ENCODE measurements at places on chromosomes 11 and 22.
A peak's percentile ranks its signal among the peaks of the same experiment; 100 is the strongest.

DNA sequence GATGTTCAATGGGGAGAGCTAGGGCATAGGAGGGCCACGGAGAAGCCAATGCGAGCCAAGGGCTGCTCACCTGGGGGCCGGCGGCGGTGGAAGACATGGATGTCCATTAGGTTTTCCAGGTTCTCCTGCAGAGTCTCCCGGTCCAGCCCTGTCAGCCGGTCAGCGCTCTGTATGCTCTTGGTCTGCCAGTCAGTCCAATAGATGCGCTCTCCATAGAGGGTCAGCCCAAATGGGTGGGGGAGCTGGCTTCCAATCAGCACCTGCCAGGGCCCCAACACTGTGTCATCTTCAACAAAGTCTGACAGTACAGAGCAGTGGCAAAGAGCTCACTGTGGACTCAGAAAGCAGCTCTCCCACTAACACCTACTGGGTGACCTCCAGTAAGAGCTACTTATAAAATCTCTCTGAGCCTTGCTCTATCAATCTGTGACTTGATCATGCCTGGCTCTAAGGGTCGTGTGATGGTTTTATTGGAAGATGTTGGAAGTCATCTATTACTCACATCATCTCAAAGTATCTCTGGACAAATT is 33.0 kb upstream of the CKAP5 start:
- peaks cover 88% of the 10 kb centered on the region for H3K36me3 ChIP-seq
- no peaks in the 10 kb centered on the region for H3K27me3 ChIP-seq

DNA sequence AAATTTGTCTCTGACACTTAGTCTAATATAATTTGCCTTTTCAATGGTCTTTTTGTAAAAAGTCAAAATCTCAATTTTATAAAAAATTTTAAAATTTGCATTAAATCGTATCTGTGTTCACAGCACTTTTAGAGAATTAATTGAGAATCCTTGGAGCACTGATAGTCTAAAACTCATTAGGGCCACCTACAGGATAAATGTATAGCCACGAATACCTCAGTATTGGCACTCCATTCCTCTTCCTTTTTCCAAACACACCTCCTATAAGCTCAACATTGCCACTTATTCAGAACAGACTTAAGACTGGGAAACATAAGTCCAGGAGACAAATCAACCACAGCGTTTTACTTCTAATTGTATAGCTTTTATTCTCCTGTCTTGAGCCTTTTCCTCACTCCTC is 776.0 kb upstream of the ARHGAP42 start:
- H3K36me3 ChIP-seq: no peaks in the 10 kb centered on the region
- no peak overlapping the region for H3K27ac ChIP-seq
- no peaks in the 10 kb centered on the region for H3K4me1 ChIP-seq
- no peaks in the 10 kb centered on the region for H3K27me3 ChIP-seq
- H3K4me3 ChIP-seq: no peak overlapping the region
- DNase-seq: no peak

DNA sequence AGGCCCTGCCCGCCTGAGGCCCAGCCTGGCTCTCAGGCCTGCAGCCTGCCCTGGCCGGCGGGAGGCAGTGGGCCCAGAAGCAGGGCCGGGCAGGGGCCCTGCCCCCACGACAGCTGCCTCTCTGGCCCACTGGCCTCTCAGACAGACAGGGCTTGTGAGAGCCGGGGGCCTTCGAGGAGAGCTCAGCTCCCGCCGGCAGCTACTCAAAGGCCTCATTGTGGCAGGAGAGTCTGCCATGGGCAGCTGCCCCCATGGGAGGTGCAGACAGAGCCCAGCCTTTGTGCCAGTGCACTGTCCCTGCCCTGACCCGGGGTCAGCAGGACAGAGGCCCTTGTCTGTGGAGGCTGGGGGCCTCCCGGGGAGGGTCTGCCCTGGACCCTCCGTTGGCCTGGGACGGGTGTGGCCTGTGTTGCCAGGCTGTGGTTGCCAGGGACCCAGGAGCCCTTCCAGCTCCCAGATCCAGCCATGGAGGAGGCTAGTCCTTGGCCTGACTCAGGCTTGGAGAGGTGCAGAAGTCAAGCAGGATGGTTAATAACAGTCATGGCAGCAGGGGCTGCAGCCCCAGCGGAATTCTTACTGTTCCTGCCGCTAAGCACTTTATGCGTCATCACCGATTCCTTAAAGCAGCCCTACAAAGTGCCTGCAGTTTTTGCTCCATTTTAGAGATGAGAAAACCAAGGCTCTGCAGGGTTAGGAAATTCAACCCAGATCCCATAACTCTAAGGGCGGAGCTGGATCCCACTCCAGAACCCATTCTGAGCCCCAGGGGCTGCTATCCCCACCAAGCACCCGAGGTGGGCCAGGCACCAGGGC is 12.5 kb downstream of the FLRT1 start:
- H3K36me3 ChIP-seq: no peaks in the 10 kb centered on the region
- H3K27me3 ChIP-seq: peaks cover 86% of the 10 kb centered on the region
- H3K27ac ChIP-seq: no peak overlapping the region
- peaks cover 7% of the 10 kb centered on the region for H3K4me1 ChIP-seq
- H3K4me3 ChIP-seq: no peak overlapping the region
- DNase-seq: no peak

DNA sequence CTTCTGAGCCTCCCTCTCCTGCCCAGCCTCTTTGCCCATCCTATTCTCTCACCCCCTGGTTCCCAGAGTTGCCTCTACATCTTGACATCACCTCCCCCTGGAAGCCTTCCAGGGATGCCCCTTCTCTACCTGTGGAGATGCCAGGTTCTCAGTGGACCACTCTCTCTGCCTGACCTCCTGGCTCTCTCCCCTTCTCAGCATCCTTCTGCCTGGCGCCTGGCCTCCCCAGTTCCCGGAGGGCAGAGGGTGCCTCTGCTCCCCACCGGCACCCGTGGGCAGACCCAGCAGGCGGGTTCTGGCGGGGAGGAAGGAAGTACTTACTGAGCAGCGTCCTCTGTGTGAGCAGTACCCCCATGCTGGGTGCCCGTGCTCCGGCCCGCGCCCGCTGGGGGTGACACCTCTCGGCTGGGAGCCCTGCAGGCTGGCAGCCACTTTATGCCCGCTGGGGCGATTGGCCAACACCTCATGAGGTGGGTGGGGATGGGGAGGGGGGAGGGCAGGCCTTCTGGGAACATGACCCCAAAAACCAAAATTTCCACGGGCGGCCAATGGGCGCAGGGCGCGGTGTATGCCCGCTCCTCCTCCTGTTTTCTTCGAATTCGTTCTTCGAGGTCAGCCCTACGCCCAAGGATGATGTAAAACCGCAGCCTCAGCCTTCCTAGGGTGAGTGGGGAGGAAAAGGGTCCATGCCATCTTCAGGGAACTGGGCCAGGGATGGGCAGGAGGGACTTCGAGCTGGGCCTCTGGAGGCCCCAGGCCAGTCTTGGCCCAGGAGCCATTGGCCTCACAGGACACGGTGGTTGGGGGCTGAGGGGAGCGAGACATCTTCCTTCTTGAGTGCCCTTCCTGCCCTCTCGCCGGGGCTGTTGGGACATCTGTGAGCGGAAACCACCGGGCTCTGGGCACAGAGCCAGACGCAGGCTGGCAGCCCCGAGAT is at the start of gene OSM:
Gene OSM (minus strand): TSS at position 407 of the 937 bp plus-strand sequence. CDS start 52 bp downstream, at position 355.
- H3K36me3 ChIP-seq: no peaks in the 10 kb centered on the region
- H3K4me1 ChIP-seq: peaks cover 5% of the 10 kb centered on the region
- H3K27ac ChIP-seq: no peak within 1 kb of the TSS
- H3K27me3 ChIP-seq: peaks cover 7% of the 10 kb centered on the region
- no peak within 1 kb of the TSS for H3K4me3 ChIP-seq
- no peak for DNase-seq

DNA sequence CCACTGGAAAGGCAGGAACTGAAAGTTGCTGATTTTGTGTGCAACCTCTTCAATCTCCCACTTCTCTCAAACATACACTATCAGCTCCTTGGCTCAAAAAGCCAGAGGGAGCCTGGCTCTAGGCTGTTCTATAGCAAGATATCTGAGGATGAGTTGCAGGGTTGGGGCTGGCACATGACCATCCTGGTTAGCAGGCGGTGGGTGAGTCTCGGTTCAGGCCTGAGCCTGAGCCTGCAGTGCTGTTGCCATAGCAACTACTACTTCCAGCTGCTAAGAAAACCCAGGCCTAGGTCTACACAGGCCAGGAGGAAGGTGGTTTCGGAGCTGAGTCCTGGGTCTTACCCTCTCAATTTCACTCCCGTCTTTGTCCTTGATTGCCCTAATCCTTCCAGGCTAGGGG is 39.0 kb downstream of the CWC15 start:
- no peak overlapping the region for H3K4me3 ChIP-seq
- H3K27me3 ChIP-seq: no peaks in the 10 kb centered on the region
- peaks cover 30% of the 10 kb centered on the region for H3K4me1 ChIP-seq
- DNase-seq: no peak

DNA sequence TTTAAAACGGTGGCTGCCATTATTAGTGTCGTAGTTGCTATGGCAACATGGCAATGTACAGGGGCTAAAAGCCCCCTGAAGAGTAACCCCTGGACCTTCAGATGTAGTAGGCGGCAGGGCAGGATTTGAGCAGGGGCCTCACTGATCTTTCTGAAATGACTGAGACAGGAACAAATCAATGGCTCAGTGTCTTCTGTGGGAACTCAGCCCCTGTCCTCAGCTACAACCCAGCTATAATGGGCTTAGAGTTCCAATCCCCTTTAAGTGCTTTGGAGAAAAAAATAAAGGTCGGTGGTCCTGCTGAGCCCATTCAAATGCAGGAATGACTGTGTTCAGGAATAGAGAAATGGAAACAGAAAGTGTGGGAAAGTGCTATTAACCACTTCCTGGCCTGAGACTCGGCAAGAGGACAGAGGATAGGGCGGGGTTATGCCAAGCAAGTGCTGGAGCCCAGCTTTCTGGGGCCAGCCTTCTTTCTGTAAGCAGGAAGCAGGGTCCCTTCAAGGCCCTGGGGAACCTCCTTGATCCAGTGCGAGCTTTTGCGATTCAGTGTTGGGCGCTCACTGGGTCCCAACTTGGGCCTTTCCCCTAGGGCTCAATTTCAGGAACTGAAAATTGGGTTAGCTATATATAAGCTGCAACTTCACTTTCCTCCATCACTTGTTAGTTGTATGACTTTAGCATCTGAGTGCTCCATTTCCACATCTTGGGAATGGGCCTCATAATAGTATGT is 6.1 kb upstream of the CD82 start:
- H3K4me1 ChIP-seq: peaks cover 45% of the 10 kb centered on the region
- DNase-seq: peak; percentile 71
- no peaks in the 10 kb centered on the region for H3K36me3 ChIP-seq
- H3K4me3 ChIP-seq: no peak overlapping the region
- H3K27me3 ChIP-seq: peaks cover 23% of the 10 kb centered on the region
- peak overlapping the region; percentile 94 for H3K27ac ChIP-seq

- peaks cover 54% of the 10 kb centered on the region for H3K4me1 ChIP-seq
- no peak overlapping the region for H3K4me3 ChIP-seq
- H3K36me3 ChIP-seq: peaks cover 2% of the 10 kb centered on the region
- peaks cover 6% of the 10 kb centered on the region for H3K27me3 ChIP-seq
Observed at GRCh38 chr11:69524291-69524882, 42.9 kb downstream of the LINC01488 start.

DNA sequence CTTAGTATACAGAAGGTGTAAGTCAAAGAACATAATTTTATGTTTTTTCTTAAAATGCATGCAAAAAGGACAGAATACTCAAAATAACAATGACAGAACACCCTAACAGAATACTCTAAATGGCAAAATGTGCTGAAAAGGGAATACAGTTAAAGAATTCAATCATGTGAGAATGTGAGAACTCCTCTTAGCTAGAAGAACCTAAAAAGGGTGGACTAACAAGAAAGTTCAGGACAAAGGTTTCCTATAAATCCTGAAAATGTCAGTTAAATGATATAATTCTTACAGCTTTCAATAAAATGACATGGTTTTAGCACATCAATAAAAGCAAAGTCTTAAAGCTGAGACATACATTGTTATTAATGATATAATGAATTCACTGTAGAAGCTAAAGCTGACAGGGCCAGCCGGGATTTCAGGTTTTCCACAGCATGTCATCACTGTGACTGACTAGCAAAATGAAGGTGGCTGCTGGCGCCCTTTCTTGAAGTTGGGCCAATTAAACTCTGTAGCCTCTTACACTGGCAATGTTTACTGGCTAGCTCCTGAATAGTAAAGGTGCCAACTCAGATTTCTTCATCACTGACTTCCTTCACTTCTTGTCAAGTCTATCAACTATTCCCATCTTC is 244.4 kb downstream of the TTC28 start:
- H3K27me3 ChIP-seq: no peaks in the 10 kb centered on the region
- DNase-seq: no peak
- H3K27ac ChIP-seq: no peak overlapping the region

DNA sequence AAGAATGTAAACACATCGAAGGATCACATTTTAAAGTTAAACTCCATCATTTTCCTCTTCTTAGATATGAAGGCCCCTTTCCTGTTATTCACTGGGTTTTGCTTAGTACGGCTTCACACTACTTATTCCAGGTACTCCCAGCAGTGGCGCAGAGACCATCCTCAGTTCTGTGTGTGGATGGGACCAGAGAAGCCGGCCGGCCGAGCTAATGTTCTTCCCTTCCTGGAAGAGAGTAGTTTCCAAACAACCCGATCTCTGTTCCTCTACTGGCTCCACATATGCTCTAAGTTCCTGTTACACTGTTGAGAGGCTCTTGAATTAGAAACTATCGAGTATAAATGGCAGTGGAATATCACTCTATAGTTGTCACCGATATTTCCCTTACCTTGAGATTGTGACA is 684 bp upstream of the NFRKB start:
- peaks cover 42% of the 10 kb centered on the region for H3K36me3 ChIP-seq
- peak overlapping the region; percentile 96 for H3K27ac ChIP-seq
- H3K4me1 ChIP-seq: peaks cover 24% of the 10 kb centered on the region
- DNase-seq: no peak
- peak overlapping the region; percentile 72 for H3K4me3 ChIP-seq

DNA sequence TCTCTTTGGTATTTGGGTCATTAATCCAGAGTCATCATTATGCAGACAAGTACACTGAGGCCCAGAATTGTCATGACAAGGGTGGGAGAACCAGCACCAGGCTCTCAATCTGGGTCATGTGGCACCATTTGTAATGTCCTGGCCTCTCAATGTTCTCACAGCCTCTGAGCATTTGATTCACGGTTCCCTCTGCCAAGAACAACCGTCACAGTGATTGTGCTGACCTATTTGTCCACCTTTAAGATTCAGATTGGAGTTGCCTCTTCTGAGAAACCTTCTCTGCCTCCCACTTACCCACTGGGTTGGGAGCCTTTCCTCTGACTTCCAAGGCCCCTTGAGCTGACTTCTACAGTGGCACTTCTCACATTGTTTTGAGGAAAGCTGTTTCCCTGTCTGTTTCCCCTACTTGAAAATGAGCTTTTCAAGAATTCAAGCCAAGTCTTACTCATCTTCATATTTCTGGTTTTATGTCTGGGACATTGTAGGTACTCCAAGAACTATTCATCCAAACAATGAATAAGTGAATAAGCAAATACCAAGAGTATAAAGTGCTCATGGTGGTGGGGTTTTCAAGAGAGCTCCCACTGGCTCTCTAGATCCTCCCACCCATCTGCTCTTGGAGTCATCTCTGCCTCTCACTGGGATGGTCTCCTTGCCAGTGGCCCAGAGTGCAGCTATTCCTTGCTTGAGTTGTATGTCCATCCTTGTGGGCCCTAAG is 126.4 kb upstream of the E2F8 start:
- no peaks in the 10 kb centered on the region for H3K36me3 ChIP-seq
- no peak overlapping the region for H3K27ac ChIP-seq
- no peaks in the 10 kb centered on the region for H3K27me3 ChIP-seq
- peaks cover 7% of the 10 kb centered on the region for H3K4me1 ChIP-seq
- no peak for DNase-seq

Data from WTC11 (cell line).